ENCODE measurements at places on chromosomes 2 and 18.

DNA sequence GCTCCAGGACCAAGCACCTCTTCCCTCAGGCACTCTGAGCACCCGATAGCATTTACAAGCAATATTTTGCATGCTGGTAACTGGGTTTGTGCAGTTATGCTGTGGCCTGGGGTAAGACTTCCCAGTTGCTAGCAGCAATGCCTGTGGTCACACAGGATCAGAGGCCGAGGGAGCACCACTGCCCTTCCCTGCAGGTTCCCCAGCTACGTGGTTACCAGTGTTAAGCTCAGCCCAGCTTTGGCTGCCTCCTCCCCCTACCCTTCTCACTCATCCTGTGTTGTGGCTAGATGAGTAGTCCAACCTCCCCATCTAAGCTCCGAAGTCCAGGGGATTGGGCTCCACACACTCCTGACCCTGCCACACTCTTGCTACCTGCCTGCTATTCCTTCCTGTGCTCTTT lies 141.1 kb downstream of the CELF4 start:
- DNase-seq: no peak

DNA sequence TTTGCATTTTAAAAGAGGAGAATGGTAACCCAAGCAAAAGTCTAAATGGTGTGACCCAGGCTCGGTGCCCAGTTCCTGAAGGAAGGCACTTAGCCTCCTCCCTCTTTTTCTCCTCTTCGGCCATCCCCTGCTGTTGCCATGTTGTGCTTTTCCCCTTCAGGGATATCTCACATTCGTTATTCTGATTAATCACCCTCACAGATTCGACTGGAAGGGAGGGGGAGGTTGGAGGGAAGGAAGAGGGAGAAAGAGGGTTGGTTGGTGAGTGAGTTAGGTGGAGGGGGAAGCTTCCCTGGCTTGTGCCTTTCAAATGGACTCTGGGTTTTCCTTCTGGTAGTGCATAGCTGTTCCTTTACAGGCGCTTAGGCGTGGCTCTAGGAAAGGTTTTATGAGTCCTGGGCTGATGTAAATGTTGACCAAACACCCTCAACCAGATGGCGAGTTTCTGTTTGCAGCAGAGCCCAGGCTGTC lies 39.0 kb upstream of the LYPD6B start:
- DNase-seq: no peak

DNA sequence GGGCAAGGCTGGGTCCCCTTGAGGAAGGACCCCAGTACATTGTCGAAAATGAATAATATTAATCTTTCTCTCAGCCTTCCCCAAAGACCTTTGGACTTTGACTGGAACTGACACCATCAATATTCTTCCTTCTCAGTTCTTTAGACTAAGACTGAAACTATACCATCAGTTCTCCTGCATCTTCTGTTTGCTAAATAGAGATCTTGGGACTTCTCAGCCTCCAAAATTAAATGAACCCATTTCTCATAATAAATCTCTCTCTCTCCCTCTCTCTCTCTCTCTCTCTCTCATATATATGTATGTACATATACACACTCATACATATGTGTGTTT lies 39.7 kb upstream of the VRK2 start:
- DNase-seq: no peak

GRCh38 chr2:132849118-132849517 lies 179.1 kb upstream of the LYPD1 start:
- no peak for DNase-seq

DNA sequence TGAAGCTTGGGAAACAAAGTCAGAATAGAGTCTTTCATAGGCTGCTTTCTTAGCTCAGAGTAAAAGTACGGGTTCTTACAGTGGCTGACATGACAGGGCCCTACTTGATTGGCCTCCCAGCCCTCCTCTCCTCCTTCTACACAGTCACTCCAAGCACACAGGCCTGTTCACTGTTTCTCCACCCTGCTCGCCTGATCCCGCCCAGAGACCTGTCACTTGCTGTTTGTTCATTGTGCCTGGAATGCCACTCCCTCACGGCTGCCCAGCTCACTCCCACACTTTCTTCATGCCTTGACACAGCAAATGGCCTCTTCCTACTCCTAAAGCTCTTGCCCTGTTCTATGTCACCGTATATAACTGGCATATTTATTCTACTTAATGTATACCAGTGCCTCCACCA lies 104.8 kb downstream of the MAP4K4 start:
- no peak for DNase-seq

DNA sequence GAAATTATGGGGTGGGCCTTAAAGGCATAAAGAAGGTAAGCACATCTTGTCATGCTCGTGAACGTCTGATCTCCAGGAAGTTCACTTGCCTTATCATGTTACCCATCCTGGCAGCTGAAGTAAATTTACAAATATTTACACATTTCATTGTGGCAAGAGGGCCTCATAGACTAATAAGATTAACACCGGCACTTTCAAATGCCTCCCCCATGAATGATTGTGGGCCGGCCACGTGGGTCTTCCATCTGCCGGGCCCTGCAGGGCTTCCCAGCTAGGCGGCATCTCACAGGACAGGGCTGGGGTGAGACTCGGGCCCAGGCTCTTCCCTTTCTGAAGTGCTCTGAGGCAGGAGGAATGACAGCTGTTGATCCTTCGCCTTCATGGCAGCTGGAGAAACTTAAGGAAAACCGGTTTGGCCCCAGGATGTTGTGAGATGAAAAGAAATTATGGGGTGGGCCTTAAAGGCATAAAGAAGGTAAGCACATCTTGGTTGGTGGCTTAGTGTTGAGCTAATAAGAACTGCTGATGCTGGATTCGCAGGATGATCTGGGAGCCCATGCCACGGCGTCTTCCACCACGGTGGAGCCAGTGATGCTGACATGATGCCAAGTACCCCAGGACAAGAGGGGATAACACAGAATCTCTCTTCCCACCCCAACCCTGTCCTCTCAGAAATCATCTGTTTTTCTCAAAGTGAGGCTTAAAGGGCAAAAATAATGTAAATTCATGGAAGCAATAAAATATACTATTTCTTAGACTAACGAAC lies 176.3 kb downstream of the SEPTIN10 start:
- no peak for DNase-seq

DNA sequence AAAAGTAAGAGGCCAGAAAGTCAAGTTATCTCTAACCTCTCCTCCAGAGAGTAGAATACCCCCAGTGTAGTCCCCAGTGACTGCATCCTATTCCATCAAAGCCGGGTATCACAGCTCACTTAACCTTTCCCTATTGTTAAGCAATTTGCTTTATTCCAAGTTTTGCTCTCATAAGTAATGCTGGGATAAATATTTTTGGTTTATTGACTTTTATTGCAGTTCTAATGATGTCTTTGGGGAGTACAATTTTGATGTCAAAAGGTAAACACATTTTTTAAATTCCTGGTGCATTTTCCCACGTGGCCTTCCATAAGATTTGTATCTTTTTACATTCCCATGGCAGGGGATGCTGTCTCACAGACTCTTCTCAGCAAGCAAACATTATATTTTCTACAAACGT lies 43.3 kb downstream of the CMPK2 start:
- no peak for DNase-seq

DNA sequence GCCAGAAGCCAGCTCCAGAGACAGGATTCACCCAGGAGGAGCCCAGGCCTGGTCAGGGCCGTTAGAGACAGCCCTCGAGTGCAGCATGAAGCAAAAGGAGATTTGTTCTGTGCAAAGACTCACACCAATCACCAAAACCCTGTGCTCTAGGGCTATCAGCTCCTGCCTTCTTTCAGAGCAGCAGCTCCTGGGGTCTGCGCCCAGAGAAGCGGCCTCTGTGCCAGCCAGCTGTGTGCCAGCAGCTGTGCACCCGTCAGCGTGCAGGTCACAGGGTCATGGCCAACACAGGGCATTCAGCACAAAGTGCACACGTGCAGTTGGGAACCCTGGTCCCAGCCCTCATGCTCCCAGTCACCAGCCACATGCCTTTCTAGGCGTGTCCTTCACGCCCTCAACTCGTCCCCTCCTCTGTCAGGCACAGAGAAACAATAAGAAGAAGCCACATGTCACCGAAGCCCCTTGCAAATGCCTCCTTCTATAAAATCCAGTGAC lies 49.3 kb downstream of the ZNF516 start:
- DNase-seq: no peak

- no peak for DNase-seq
Measured at GRCh38 chr18:24657444-24657842, 197.0 kb downstream of the HRH4 start.

DNA sequence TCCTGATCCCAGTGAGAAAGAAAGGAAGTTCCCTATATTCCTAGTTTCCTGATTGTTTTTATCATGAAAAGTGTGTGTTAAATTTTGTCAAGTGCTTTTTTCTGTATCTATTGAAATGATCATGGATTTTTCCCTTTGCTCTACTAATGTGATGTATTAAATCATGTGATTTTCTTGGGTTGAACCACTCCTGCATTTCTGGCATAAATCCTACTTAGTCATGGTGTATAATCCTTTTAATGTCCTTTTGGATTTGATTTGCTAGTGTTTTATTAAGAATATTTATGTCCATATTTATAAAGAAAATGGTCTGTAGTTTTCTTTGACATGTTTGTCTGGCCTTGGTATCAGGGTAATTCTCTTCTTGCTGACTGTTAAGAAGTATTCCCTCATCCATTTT lies 87.3 kb upstream of the CNGA3 start:
- DNase-seq: no peak

- DNase-seq: no peak
Measured at GRCh38 chr2:207515671-207516070, 14.1 kb upstream of the CREB1 start.

GRCh38 chr2:204258890-204259289 lies 286.4 kb upstream of the PARD3B start:
- no peak for DNase-seq

GRCh38 chr2:105344704-105345345 lies 7.5 kb downstream of the C2orf49 start:
- peak; percentile 30 for DNase-seq

- no peak for DNase-seq
Measured at GRCh38 chr18:21826641-21827302, 86.2 kb downstream of the MIB1 start.

DNA sequence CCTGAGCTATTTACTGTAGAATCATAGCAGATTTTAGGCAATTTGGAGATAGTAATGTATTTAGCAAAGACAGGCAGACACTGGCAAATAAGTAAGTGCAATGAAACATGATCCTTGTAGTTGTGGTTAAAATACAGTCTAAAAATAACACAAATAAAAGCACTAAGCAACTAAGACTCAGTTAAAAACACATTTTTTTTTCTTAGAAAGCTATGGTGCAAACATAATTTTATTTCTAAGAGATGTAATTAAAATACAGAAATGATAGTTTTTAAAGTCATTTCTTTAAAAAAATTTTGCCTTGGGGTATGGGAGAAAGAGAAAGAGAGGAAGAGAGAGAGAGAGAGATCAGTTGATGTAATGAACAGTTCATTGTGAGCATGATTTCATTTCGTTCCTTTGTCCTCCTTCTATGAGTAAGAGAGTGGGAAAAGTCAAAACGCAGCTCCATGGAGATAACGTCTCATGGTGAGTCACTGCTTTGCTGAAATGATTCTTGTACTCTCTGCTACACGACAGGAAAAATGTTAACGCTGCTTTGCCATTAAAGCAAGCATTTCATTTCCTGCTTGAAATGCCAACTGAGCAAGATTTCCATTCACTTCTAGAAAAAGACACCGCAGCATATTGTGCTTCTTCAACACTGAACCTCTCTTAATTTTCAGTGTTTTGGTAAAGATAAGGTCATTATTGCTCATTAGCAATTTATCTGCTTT lies 61.3 kb upstream of the PGAP1 start:
- peak; percentile 83 for DNase-seq

DNA sequence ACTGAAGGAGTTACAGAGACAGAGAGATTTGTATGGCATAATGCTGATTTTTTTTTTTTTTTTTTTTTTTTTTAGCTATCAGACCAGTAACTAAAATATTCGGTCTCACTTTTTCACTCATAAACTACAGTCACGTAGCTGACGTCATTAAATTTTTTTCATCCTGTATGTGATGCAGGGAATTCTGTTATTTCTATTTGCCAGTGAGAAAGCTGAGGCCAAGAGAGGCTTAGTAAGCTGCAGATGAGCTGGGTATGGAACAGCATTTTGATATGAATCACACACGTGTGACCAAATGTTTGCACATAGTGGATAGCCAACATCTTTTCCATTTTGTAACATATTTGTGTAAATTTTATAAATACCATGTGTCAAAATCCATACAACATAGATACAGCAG lies 79.1 kb upstream of the EPB41L3 start:
- no peak for DNase-seq

DNA sequence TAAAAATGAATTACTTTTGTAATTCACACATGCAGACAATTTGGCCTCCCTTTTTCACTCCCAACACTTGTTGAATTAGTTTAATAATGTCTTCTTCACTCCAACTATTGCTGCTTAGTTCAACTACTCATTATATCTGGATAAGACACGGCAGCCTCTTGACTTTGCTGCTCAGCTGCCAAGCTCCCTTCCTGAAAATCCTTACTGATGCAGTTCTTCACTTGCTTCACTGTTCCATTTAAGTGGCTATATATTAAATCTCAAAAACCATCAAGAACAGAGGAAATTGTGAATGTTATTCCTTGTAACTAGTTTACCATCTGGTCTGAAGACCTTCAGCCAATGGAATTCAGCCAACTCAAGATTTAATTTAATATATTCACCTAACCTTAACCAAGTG lies 127.1 kb downstream of the NCOA1 start:
- no peak for DNase-seq

DNA sequence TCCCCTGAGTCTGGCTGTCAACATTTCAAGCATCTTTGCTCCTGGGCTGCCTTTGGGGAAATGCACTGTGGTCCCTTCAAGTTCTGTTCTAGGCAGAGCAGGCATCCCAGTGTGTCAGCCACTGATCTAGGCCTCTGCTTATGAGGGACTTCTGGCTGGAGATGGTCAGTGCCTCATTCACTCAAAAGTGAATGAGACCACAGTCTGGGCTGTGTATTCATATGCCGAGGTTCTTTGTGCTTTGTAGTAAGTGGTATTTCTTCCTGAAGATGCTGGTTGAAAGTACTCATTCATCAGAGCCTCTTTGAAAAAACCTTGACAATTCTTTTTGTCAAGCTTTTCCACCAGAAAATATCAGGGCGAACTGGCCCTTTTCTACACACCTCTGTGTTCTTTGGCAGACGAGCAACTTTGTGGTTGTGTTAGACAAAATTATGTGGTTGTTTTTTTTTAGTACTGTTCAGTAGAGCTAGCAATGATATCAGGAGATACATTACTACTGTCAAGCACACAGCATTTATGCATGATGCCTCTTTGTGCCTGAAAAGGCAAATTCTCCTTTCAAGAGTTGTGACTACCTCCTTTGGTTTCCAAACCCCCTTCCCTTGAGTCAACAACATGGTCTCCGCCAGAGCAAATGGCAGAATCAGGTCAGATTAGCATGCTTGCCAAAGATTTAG lies 510.9 kb upstream of the NRP2 start:
- DNase-seq: no peak

DNA sequence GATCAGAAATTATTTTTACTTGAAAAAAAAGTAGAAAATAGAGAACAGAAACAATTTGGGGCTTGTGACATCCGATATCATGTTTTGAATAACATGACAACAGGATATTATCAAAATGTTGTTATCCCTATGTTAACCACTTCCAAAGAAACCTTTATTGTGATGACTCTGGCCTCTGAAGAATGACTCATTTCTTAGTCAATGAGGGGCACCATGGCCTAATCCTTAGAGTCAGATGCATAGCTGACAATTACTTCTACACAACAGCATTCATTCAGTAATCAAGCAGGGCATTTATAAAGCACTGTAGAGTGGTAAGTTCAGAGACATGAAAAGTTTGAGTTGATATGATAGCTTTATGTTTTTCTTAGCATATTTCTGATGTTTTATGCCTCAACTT lies 703.0 kb downstream of the RNF144A start:
- DNase-seq: no peak

- DNase-seq: no peak
Measured at GRCh38 chr2:129224486-129224885, 755.0 kb upstream of the RAB6C start.

GRCh38 chr2:189363559-189363958 lies 77.7 kb upstream of the WDR75 start:
- no peak for DNase-seq
